Stimulated activated CD4-positive, alpha-beta T cell treated with anti-CD3 and anti-CD28 coated beads, Interleukin-1b, Interleukin-23, amount 100 ng/mL, for 48 hours (primary cell): ENCODE measurements at places on chromosomes 13 and 19.

- no peak for DNase-seq
These were observed 231.3 kb downstream of the TBC1D4 start for GRCh38 chr13:75250526-75251178.

DNA sequence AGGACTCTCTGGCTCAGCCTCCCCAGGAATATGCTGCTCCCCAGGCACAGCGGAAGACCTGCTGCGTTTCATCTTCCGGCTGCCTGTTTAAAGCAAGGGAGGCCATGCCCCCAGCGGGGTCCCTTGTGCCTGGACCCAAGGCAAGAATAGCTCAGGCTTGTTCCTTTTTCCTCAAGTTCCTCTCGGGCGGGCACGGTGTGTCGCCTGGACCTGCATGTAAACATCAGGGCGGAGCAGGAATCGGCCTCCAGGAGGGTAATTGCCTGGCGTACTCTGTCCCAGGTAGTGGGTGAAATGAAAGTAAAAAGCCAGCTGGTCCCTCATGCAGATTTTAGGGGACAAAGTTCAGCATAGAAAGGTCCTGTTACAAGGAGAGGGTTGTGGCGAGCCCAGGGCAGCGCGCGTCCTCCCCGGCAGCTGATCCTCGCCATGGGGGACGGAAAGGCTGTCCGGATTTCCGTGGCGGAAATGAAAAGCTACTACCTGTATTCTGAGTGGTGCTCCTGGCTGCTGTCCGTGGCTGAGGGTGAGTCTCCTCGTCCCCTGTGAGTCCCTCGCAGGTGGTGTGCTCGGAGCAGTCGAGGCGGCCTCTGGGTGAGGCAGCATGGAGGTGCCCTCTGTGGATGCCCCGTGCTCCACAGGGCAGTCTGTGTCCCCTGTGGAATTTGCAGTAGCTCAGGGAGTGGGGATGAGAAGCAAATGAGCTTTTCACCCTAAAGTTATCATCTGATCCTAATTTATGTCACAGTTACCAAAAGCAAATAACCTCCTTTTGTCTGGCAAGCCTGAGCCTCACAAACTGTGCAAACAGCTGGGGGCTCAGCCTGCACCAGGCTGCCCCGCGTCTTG, 16.2 kb downstream of the MCF2L start:
- DNase-seq: no peak

DNA sequence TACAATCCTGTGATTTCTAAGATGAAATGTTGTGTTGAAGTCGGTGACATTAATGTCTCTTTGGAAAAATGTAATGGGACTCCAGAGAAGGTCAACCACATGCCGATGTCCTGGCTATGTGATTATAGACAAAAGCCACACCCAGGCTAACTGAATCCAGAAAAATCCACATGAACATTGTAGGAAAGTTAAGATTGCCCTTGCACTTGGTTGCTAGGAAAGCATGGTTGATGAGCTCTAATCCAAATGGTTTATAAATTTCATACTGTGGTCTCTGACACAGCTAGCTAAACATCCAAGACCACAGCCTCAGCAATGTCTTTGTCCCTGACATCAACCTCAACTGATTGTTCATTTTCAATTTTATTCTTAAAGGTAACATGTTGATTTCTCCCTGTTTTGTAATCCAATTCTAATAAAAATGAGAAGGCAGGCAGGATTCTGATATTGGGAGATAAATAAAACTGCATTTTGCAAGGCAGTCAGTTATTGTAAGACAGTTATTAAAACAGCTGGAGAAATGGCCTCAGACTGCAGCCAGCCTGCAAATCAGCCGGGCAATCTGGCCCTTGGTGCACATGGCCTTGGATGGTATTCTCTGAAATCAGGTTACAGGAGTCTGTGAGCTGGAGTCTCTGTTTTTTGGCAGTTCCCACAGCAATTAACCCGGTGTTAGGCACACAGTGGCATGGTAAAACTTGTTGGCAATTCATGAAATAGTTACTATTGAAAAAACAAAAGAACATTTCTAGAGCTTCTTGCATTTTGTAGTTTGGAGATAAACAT, 93.9 kb downstream of the STARD13 start:
- no peak for DNase-seq

DNA sequence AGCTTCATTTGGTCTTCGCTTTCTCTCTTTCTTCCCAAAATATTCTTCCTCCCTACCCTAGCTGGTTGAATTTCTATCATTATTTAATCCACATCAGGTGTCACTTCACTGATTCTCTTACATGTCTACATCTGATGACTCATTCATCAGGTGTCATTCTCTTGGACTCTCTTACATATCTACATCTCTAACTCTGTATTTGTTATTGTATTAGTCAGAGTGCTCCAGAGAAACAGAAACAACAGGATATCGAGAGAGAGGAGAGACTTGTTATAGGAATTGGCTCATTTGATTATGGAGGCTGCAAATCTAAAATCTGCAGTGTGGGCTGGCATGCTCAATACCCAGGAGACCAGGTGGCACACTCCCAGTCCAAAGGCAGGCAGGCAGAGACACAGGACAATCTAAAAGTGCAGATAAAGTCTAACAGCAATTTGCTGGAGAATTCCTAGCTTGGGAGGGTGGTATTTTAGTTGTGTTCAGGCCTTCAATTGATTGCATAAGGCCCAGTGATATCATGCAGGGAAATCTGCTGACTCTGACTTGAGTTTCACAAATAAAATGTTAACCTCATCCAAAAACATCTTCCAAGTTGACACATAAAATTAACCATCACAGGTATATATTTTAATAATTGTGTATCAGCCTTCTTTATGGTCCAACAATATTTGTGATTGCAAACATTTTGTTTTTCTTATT, 541.4 kb upstream of the SLITRK5 start:
- no peak for DNase-seq

- no peak for DNase-seq
These were observed 107.2 kb upstream of the CACNA1A start for GRCh38 chr19:13613447-13613846.

DNA sequence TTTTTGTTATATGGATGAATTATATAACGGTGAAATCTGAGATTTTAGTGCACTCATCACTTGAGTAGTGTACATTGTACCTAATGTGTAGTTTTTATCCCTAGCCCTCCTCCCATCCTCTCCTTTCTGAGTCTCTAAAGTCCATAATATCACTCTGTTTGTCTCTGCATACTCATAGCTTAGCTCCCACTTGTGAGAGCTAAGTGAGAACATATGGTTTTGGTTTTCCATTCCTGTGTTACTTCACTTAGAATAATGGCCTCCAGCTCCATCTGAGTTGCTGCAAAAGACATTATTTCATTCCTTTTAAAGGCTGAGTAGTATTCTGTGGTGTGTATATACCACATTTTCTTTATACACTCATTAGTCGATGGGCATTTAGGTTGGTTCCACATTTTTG, 94.0 kb downstream of the SLC10A2 start:
- no peak for DNase-seq

DNA sequence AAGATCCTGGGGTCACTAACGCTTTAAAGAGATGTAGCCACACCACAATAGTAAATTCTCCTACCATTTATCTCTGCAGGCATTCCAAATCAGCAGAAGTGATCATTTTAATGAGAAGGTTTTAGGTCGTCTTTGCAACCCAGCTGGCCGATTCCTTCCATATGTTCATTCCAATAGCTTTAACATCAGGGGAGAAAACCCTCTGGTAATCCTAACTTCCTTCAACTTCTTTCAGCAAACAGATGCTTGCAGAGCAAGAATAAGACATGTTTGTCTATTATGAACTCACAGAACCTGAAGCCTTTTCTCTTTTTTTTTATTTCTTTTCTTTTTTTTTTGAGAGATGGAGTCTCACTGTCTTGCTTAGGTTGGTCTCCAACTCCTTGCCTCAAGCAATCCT, 498.6 kb upstream of the SLITRK1 start:
- DNase-seq: no peak
